Glutamatergic neuron (in vitro differentiated cells): ENCODE measurements at places on chromosomes 13 and 19.

DNA sequence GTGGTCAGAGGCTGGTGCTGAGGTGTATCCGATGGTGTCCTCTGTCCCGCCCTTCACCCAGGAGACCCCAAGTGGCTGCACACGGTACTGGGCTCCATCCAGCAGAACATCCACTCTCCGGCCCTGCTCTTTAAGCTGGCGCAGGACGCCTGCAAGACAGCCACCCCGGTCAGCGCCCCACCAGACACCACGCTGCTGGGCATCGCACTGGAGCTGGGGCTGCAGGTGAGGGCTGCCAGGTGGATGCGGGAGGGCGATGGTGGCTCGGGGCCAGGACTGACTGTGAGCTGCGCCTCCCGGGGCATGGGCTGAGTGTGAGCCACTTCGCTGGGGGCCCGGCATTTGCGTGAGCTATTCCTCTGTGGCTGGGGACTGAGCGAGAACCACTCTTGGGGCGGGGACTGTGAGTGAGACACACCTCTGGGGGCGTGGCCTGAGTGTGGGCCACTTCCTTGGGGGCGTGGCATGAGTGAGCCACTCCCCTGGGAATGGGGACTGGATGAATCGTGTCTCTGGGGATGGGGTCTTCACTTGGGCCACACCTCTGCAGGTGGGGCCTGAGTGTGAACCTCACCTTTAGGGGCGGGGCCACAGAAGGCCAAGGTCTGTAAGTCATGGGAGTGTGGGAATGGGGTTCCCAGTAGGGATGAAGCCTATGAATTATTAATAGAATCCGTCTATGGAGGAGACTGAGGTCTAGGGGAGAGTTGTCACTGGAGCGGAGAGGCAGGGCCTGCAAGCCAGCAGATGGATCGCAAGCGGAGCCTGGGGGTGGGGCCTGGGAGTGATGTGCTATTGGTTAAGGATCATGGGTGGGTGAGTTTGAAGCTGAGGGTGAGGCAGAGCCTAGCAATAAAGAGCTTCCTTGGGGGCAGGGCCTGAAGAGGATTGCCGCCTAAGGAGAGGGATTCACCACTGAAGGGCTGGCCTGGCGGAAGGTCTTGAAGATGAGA is 30.5 kb downstream of the ZSWIM4 start:
- DNase-seq = peak; percentile 48

DNA sequence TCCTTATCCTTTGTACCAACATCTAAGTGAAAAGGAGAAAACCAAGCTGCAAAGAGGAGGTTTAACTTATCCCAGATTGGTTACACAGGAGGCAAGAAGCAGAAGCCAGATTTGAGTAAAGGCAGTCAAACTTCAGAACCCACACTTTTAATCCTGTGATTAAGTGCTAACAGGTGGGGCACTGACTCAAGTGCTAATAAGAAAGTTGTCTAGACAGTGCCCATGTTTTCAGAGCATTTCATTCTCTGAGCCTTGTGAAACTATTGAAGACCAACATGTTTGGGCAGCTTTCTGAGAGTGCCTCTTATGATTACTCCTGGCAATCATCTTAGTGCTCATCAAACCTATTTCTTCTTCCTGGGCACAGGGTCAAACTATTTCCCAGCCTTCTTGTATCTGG is 380.8 kb downstream of the KCNRG start:
- no peak for DNase-seq

- DNase-seq = no peak
These were observed 436.3 kb downstream of the DACH1 start for GRCh38 chr13:71430681-71431080.

DNA sequence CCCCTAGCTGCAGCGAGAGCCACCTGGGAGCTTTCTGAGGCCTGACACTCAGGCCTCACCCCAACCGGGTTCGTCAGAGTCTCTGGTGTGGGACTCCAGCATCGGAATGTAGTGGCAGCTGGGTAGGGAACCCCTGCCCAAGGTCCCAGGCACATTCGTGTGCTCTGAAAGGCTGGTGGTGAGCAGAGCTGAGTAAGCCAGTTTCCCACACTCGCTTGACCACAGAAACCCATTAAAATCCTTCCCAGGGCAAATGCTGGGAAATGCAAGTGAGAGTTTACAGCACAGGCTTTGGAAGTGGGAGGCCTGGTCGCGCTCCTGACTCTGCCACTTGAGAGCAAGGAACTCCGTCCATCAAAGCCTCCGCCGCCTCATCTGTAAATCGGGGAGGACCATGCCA is 4.2 kb downstream of the TRAPPC6A start:
- DNase-seq = no peak

DNA sequence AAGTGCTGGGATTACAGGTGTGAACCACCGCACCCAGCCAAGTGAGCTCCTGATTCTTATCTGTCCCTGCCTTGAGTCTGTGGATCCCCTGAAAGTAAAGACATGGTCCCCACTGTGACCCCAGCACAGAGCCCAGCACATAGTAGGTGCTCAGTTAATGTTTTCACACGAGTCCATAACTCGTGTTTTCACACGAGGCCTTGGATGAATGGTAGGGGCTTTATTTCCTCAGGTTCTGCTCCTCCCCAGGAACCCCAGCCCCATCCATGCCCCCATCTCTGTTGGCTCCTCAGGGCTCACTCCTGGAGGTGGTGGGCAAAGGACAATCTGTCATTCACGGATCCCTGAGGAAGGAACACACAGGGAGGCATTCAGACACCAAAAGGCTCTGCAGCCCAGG is 23.6 kb upstream of the PDE4C start:
- DNase-seq = no peak

- DNase-seq = peak; percentile 93
These were observed at the start of the genes ATF5 and NUP62 for GRCh38 chr19:49929121-49929610. TSS of gene ATF5 (plus strand) at chr19:49929205. CDS start at chr19:49930851, 1,646 bp downstream. TSS of gene NUP62 (minus strand) at chr19:49929504. CDS start at chr19:49909807, 19,697 bp downstream.

DNA sequence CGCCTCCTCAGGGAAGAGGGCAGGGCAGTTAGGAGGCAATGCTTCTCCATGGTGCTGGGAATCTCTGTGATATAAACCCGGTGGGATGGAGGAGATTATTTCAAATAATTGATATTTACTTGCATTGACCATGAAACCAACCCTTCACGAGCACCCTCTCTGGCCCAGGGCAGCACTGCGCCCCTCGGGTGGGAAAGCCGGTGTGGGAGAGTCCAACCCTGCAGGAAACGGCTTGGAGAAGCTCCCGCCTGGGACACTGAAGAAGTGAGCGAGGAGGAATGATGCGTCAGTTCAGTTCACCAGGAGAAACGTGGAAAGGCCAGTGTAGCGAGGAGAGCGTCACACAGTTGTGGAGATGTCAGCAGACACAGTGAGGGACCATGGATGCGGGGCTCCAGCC is 99.9 kb downstream of the COL4A2 start:
- no peak for DNase-seq

DNA sequence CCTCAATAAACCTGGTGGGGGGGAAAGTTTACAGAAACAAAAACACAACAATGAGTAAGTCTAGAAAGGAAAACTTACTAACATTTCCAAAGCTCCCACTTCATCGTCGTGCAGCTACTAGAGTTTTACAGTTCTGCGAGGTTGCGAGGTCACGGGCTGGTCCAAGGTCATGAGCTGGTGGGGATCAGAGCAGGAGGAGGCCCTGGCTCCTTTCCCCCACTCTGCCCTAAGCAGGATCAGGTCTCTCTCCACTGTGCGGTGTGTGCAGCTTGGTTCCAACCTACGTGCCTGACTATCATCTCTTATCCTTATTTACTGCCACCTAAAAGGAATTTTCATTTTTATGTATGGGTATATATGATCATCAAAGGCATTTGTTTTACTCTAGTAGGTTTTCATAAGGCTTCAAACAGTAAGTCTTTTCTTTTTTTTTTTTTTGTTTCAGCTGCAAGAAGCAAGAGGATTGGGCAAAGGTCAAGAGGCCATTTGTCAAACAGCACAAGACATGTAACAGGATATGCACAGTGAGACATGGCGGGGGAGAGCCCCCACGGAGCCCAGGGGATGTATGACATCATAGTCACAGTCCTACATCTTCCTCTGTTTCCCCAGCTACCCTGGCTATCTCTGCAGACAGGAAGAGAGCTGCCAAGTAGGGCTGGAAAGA is 76.6 kb upstream of the POMP start:
- DNase-seq = peak; percentile 50

GRCh38 chr19:14028901-14029300 is 953 bp downstream of the RLN3 start:
- no peak for DNase-seq

GRCh38 chr19:1616396-1616795 is 11.1 kb upstream of the UQCR11 start:
- DNase-seq = no peak

- DNase-seq = no peak
These were observed 62.4 kb downstream of the MBNL2 start for GRCh38 chr13:97284558-97284957.

GRCh38 chr13:101728615-101729014 is 276.1 kb downstream of the ITGBL1 start:
- no peak for DNase-seq

GRCh38 chr13:99316657-99317256 is 9.6 kb upstream of the GPR183 start:
- no peak for DNase-seq

DNA sequence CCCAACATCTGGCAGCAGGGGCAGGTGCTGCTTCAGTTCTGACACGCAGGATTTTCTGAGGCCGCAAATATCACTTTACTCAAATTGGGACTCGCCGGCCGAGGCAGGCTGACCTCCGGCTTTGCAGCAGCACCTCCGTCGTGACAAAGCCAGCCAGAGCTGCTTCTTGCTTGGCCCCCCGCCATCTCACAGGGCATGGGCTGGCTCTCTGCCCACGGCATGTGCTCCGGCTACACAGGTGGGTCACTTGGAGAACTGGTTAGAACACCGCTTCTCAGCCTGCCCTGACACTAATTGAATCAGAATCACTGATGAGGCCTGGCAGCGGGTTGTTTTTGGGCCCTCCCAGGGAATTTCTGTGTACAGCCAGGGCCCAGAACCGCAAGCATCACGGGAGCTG is 112.3 kb downstream of the SLC7A1 start:
- DNase-seq = no peak

GRCh38 chr13:80515296-80515695 is 174.4 kb upstream of the SPRY2 start:
- DNase-seq = no peak

GRCh38 chr13:21225841-21226581 is 49.6 kb downstream of the MRPL57 start:
- DNase-seq = no peak

DNA sequence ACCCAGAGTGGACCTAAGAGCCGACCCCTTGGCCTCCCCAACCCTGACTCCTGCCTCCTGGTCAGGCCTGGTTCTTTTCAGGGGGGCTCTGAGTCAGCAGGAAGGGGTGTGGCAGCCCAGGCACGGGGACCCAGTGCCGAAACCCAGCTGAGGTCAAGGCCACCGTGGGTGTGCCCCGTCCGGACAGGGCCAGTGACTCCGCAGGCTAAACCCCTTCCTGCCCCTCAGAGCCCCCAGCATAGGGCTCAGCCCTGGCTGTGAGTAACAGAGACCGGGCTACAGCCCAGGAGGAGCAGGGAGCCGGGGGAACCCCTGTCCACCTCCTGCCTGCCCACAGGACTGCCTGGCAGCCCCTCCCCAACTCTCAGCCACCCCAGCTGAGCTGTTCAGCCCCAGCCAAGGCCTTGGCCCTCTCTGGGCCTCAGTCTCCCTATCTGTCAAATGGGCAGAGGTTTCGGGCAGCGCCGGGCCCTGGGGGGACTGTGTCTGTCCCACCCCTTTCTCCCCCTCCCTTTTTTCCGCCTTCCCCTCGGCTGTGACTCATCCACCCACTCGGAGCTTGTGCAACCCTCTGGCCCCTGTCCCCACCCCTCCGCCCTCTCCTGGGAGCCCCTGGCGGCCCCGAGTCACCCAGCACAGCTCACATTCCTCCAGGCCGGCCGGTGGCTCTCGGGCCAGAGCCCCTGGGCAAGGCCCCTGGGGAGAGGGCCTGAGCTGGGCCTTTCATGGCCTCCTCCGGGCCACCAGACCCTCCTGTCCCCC is 8.6 kb downstream of the ZBTB7A start:
- peak; percentile 54 for DNase-seq

GRCh38 chr13:109649713-109650112 is 136.7 kb downstream of the IRS2 start:
- no peak for DNase-seq

- no peak for DNase-seq
These were observed 3.2 kb upstream of the ERVV-1 start for GRCh38 chr19:53010494-53010893.

DNA sequence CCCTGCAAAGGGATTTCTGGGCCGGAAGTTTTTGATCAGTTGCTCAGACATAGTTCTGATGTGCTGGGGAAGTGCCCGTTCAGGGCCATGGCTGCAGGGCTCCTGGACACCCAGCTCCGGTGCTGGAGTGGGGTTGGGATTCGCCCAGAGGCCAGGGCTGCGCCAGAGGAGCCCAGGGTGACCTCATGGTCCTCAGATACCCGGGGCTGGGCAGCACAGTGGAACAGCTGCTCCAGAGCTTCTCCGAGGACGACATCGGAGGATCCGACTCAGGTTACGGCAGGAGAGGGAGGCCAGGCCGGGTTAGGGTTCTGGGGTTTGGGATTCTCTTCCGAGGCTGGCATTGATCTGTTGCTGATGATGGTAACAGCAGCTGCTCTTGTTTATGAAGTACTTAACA is 20.9 kb downstream of the CARM1 start:
- peak; percentile 48 for DNase-seq

- no peak for DNase-seq
These were observed 86.9 kb upstream of the DOCK9 start for GRCh38 chr13:99064624-99065234.

- DNase-seq = no peak
These were observed 85.7 kb upstream of the SERP2 start for GRCh38 chr13:44287958-44288357.

GRCh38 chr19:56147307-56147706 is 6.2 kb downstream of the ZNF444 start:
- DNase-seq = peak; percentile 47

GRCh38 chr13:51532736-51533197 is 51.5 kb upstream of the WDFY2 start:
- DNase-seq = no peak

DNA sequence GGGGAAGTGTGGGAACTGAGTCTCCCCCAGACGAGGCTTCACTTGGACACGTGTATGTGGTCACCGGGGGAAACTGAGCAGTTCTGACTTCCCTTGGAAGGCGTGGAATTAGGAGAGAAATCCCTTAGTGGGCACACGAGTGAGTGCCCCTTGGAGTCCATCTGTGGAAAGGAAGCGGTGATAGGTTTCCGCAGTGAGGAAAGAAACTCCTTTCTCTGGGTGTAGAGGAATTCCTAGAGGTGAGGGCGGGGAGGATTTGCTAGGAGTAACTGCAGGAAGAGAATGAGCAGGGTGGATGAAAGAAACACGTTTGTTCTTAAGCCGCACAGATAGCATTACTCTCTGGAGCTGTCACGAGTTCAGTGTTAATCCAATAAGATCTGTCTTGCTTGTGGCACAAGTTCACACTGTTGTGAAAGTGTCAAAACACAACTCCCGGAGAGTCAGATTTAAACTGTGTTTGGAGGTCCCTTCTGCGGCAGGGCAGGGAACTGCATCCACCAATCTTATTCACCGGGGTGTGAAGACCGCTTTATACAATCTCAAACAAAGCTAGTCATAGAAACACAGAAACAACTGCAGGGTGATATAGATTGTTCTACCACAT is 1.2 kb downstream of the KL start:
- no peak for DNase-seq

- peak; percentile 90 for DNase-seq
These were observed 5.2 kb upstream of the REXO1 start for GRCh38 chr19:1853295-1854038.
